ENCODE measurements at places on chromosomes 4 and X. TPM values are rescaled to one million over a fixed set of nuclear protein-coding genes. Genes with fewer than 3 reads are reported as not detected.

Gene XG
- 0.43 TPM for total RNA-seq

Gene SLC16A2
- total RNA-seq: 2.1 TPM

Gene TSPAN7
- 0.68 TPM for total RNA-seq

Gene RAB40A
- 0.21 TPM for total RNA-seq

Data from nasal cavity respiratory epithelium epithelial cell of viscerocranial mucosa (primary cell).